IMR-90 (cell line): ENCODE measurements at places on chromosomes 1 and 21. TPM values are rescaled to one million over a fixed set of nuclear protein-coding genes. Genes with fewer than 3 reads are reported as not detected.

GRCh38 chr1:226882631-226883409, 12.4 kb downstream of the PSEN2 start:
- peak; percentile 69 for DNase-seq

DNA sequence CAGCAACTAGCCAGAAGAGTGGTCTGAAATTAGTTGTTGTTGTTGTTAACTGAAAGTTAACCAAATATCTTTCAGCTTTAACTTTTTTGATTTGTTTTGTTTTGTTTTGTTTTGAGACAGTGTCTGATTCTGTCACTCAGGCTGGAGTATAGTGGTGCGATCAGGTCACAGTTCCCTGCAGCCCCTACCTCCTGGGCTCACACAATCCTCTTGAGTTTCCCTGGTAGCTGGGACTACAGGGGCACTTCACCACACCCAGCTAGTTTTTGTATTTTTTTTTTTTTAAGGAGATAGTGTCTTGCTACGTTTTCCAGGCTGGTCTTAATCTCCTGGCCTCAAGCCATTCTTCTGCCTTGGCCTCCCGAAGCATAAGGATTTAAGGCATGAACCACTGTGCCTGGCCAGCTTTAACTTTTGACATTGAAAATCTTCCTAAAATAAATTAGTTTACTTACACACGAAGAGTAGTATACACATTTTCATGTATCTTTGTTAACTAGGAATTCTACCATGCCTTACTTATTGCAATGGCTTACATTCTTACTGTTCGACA, 45.0 kb downstream of the GNG12 start:
- DNase-seq = no peak

- DNase-seq = peak; percentile 6
Measured at GRCh38 chr1:170261669-170262068, 115.9 kb downstream of the NTMT2 start.

DNA sequence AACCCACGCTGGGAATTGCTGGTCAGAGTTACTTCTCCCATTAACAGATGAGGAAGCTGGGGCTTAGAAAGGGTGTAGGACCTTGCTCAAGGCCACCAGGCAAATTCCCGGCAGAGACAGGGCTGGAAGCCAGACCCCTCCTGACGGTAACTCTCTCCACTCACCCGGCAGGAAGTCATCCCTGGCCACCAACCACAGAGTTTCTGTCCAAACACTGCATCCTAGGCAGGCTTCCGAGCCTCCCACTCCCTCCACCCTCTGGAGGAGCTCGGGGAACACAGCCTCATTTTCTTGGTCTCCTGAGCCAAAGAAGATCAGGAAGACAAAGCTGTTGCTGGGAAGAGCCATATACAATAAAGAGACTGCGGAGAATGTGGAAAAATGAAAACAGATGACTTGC, 25.0 kb upstream of the ZNF436 start:
- peak; percentile 69 for DNase-seq

Gene KLF17
- 0.28 and 0.36 TPM in 2 replicates for total RNA-seq

DNA sequence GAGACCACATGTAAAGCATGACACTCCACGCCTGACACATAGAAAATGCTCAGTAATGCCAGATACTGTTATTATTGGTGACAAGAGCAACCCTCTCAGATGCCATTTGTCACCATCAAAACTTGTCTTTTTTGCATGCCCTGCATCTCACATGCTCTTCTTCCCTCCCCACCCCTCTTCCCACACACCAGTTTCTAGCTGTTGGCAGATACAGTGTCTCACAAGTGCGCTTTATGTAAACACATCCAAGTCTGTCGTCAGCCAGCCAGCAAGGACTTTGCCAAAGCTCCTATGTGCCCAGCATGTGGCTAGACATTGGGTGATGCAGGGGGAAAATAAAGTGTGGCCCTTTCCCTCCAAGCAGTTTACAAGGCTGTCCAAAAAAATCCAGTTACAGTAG, 44.9 kb upstream of the EPHA8 start:
- peak; percentile 34 for DNase-seq

DNA sequence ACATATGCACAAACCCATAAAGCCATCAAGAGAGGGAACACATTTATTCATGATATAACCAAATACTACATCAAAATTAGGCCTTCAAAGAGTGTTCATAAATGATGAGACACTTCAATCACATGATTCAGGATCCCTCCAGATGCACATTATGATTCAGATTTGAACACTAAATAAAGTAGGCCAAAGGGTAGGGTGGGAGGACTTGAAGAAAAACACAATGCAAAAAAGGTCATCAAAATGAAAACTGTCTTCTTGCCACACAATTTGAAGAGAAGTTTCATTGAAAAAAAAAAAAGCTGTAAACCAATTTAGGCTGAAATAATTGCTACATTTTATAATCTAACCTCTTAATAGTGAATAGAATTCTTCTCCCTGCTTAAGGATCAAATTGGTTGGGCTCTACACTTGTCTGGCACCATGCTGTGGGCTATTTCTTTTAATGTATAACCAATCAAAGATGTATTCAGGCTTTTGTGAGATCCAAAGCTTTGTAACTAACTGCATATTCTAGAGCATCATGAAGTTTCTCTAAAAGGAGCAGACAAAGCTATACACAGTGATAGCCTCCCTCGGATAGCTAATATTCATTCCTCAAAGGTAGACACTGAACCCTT, 58.1 kb downstream of the ZSWIM5 start:
- DNase-seq = no peak

Gene CELA2A
- not detected in 2 replicates for total RNA-seq

DNA sequence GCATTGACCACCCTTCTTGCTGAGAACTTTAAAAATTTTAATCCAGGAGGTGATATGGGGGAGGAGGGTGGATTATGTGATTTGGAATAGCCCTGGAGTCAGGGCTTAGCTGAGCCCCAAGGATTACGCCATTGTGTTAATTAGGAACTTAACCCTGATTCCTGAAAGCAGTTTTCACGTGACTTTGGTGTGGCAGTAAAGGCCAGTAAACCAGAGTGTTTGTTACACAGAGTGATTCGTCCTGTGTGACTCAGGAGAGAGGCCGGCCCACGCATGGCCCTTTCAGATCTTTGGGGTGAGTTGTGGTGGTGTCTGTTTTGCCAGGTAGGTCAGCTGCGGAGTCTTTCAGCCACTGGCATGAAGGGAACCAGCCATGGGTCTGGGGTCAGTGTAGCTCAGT, 107.6 kb downstream of the NOS1AP start:
- DNase-seq = no peak

DNA sequence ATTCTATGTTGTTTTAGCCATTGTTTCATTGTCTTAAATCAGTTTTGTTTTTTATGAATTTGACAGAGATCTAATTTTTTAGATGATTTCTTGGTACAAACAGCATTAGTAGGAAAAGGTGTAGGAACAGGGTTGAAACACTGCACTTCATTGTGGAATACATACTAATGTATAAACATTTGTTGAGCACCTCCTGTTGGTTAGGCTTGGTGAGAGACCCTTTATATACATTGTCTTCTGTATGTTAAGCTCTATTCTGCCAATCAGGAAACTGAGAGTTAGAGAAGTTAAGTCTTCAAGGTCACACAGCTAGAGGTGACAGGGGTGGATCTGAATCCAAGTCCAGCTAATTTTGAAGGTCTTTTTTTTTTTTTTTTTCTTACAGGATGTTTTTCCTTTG, 192.7 kb downstream of the VPS13D start:
- no peak for DNase-seq

- no peak for DNase-seq
Measured at GRCh38 chr21:45579383-45580180, 37.3 kb upstream of the SLC19A1 start.

DNA sequence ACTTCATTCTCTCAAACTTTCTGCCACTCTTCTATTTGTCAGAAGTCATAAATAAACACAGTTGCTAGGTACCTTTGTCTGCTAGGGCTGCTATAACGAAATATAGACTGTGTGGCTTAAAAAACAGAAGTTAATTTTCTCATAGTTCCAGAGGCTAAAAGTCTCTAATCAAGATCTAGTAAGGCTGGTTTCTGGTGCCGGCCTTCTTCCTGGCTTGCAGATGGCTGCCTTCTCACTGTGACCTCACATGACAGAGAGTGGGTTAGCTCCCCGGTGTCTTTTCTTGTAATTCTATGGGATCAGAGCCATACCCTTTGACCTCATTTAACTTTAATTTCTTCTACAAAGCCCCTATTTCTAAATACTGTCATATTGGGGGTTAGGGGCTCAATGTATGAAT, 5.9 kb downstream of the PDC start:
- no peak for DNase-seq

DNA sequence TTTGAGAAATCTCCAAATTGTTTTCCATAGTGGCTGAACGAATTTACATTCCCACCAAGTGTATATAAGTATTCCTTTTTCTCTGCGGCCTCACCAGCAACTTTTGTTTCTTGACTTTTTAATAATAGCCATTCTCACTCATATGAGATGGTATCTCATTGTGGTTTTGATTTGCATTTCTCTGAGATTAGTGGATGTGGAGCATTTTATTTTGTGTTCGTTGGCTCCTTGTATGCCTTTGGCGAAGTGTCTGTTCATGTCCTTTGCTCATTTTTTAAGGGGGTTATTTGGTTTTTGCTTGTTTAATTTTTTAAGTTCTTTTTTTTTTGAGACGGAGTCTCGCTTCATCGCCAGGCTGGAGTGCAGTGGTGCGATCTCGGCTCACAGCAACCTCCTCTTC, 45.1 kb upstream of the MPC2 start:
- DNase-seq = peak; percentile 12

DNA sequence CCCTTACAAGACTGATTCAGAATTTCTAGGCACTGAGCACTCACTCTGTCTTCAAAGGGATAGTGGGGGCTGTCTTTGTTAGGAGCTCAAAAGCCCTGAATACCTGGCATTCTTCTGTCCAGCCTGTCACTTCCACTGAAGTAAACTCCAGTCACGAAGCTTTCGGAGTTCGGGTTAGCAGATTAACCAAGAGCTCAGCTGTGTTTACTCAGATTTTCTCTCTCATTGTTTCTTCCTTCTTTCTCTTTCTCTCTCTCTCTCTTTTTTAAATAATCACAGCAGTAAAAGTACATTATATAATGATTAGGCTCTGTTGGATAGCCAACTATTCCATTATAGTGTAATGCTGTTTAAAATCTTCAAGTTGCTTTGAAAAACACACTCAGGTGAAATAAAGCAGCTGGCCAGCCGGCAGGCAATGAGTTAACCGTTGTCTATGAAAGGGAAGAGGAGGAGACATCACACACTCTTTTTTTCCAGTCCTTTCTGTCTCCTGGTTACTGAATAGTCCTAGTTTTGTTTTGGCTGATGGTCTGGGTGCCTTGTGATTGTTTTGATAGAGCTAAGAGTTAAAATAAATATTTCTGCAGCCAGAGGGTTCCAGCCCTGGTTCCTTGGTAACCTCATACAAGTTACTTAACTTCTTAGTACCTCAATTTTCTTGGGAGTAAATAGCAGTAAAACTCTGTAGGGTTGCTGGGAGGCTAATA, 89.8 kb downstream of the ADSS2 start:
- peak; percentile 86 for DNase-seq

DNA sequence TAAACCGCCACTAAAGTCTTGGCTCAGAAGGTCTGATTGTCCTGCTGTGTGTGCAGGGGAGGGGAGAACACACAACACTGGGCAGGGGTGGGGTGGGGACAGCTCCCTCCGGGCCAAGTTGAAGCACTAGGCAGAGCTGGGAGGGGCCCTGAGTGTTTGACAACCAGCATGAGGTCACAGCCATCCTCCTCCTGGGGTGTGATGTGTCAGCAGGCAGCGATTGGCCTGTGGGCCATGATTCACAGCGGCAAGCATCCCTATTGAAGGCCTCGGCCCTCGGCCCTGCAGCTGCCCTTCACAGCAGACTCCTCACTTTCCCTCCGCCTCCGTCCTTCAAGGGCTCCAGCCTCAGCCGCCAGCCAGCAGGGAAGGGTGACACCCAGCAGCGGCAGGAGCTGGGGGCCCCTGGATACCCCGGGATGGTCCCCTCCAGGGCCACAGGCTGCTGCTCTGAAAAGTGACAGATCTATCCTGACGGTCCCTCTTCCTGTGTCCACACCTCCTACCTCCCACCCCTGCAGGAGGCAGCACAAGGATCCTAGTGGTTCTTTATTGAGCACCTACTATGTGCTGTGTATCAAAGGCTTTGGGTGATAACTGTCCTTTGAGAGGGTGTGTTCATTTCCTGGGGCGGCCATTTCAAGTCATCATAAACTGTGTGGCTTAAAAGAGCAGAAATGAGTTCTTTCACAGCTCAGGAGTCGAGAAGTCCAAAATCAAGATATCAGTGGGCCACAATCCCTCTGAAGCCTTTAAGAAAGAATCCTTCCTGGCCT, 66.0 kb upstream of the SLC25A33 start:
- peak; percentile 95 for DNase-seq

DNA sequence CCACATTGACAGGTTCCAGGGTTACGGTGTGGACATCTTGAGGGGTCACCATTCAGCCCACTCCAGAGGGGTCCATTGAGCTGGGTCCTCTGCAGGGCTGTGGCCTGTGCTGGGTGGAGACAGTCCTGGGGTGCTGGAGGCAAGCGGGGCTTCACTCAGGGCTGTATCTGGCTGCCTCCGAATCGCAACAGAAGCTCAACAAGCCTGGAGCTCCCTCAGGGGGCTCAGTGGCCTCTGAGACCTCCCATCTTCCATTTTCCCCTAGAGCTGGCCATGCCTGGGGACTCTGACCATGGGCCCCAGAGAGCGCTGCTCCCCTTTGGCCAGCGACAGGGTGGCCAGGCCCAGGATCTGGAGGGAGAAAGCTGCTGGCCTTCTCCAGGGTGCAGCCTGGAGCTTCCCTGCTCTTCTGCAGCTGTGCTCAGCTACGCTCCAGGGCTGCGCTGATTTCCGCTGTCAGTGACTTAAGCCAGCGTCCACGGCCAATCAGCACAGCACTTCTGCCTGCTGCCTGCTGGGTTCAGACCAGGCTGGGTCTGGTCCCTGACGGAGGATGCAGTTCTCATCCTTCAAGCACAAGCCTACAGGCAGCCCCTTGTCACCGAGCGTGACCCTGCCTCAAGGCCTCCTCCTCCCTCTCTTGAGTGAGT, 45.0 kb upstream of the ADARB1 start:
- DNase-seq = no peak

- DNase-seq = peak; percentile 74
Measured at GRCh38 chr1:50774759-50775351, 185.2 kb downstream of the FAF1 start.

Gene TNFAIP8L2
- not detected in 2 replicates for total RNA-seq

Gene PERM1
- total RNA-seq = not detected in 2 replicates

Gene RHBDL2
- 0.28 and 0.36 TPM in 2 replicates for total RNA-seq

Gene CYP2J2
- total RNA-seq = 0.18 TPM in 1 of 2 replicates, not detected in the other

Gene SPRR1A
- not detected in 2 replicates for total RNA-seq

Gene DDAH1
- total RNA-seq = 94.5 and 108 TPM in 2 replicates

- peak; percentile 3 for DNase-seq
Measured at GRCh38 chr1:170864238-170864637, 71.1 kb upstream of the MROH9 start.

- peak; percentile 35 for DNase-seq
Measured at GRCh38 chr1:181033128-181033798, 520 bp upstream of the MR1 start.

DNA sequence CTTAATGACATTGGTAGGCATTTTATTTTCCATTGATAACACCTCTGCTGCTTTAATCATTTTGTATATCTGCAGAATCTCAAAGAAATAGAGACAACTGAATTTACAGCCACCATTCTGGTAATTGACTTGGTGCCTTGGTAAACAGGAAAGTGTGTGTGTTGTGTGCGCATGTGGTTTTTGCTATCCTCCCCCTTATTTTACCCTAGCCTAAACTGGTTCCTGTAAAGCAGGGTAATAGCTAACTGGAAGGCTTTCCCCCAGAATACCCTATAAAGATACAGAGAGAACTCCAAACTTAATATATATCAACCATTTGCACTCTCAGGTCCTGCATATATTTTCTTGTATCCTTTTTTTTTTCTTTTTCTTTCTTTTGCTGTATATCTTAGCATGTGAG, 149.5 kb upstream of the ADGRL4 start:
- DNase-seq = no peak

GRCh38 chr1:151828921-151829320, 2.7 kb downstream of the RORC start:
- DNase-seq = peak; percentile 11

Gene TNFRSF4
- not detected in 2 replicates for total RNA-seq

- peak; percentile 54 for DNase-seq
Measured at GRCh38 chr1:200184196-200184595, 156.7 kb downstream of the NR5A2 start.
